ENCODE measurements at places on chromosomes 4 and X. TPM values are rescaled to one million over a fixed set of nuclear protein-coding genes. Genes with fewer than 3 reads are reported as not detected.

DNA sequence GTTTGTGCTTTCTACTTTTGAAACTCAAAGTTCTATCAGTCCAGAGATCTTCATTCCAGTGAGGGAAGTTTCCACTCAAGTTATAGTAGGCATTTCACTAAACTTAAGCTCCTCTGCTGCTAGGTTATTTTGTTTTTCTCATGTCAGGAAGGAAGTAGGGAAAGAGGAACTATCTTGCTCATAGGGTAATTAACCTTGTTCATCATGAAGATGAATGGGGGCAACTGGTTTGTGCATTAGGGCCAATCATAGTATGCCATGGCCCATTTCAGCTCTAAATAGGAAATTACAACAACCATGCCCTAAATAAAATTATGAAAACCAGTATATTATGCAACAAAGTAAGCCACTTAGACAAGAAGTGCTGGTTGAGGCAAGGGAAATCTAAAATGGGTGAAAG lies 804.7 kb upstream of the NDST4 start:
- no peaks in the 10 kb centered on the region for H3K4me1 ChIP-seq
- DNase-seq, result no peak
- H3K27me3 ChIP-seq, result no peaks in the 10 kb centered on the region
- H3K27ac ChIP-seq, result no peak overlapping the region
- H3K36me3 ChIP-seq, result no peaks in the 10 kb centered on the region

GRCh38 chr4:182569561-182569960 lies 326.4 kb downstream of the TENM3 start:
- no peak overlapping the region for H3K27ac ChIP-seq
- no peak overlapping the region for H3K4me3 ChIP-seq
- H3K36me3 ChIP-seq, result no peaks in the 10 kb centered on the region

GRCh38 chrX:56563231-56564161 lies at the start of gene UBQLN2:
TSS of gene UBQLN2 (plus strand) at chrX:56563627. CDS start at chrX:56563874, 247 bp downstream.
- peaks cover 6% of the 10 kb centered on the region for H3K4me1 ChIP-seq
- peak within 1 kb of the TSS; percentile 95 for H3K27ac ChIP-seq
- peak; percentile 76 for DNase-seq
- peaks cover 20% of the 10 kb centered on the region for H3K36me3 ChIP-seq
- H3K27me3 ChIP-seq, result no peaks in the 10 kb centered on the region

The GALNT7 gene
- total RNA-seq, result 14.7 TPM

DNA sequence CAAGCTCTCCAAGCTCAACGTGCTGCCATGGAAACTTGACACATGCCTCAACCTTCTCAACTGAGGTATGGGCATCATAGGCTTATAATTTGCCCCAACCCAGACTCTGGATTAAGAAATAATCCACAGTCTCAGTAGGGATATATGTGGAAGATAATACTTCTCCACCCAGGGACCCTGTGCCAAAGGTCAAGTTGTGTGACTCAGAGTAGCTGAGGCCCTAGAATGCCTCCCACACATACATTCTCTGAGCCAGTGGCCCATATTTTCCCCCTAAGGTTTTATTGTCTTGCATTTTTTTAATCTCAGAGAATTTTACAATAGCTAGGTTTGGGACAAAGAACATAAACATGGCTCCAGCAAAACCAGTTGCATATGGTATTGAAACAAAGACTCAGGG lies 283.1 kb downstream of the IDS start:
- H3K4me1 ChIP-seq, result no peaks in the 10 kb centered on the region
- H3K36me3 ChIP-seq, result no peaks in the 10 kb centered on the region

DNA sequence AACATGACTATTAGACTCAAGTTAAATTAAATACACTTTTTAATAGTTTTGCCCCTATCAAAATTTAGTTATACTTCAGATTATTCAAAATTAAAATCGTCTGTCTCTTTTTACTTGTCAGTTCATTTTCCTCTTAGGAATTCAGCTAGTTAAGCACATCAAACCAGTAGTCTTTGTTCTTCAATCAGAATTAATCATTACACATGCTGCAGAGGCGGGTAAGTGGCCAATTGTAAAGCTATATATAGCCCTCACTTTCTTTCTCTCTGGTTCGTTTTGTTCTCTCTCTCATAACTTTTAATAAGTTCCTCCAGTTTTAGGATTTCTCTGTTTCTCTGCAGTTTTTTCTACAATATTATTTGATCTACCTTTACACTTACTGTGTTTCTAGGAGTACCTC lies 359.1 kb upstream of the PABPC4L start:
- H3K4me1 ChIP-seq, result no peaks in the 10 kb centered on the region
- no peak overlapping the region for H3K27ac ChIP-seq
- DNase-seq, result no peak
- no peaks in the 10 kb centered on the region for H3K36me3 ChIP-seq
- H3K27me3 ChIP-seq, result no peaks in the 10 kb centered on the region

DNA sequence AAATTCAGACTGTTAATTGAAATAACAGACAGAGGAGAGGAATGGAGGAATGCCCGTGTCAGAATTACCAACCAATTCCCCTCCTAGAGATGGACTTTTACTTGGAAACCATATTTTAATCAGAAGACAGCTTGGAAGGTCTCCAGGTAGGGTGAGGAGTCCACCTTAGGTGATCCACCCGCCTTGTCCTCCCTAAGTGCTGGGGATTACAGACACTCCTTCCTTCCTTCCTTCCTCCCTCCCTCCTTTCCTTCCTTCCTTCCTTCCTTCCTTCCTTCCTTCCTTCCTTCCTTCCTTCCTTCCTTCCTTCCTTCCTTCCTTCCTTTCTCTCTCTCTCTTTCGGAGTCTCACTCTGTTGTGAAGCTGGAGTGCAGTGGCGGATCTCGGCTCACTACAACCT lies 328.0 kb downstream of the RAPGEF2 start:
- no peak overlapping the region for H3K27ac ChIP-seq
- H3K4me3 ChIP-seq, result no peak overlapping the region
- DNase-seq, result no peak
- peaks cover 15% of the 10 kb centered on the region for H3K27me3 ChIP-seq
- peaks cover 9% of the 10 kb centered on the region for H3K4me1 ChIP-seq

The THAP9 gene
- 3.8 TPM for total RNA-seq

DNA sequence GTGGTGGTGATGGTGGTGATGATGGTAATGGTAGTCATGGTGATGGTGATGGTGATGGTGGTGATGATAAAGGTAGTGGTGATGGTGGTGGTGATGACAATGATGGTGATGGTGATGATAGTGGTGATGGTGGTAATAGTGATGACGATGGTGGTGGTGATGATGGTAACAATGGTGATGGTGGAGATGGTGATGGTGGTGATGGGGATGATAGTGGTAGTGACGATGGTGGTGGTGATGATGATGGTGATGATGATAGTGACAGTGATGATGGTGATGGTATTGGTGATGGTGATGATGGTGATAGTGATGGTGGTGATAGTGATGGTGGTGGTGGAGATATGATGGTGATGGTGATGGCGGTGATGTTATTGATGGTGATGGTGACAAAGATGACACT lies 108.4 kb upstream of the NKX1-1 start:
- no peak for DNase-seq
- no peaks in the 10 kb centered on the region for H3K4me1 ChIP-seq
- H3K36me3 ChIP-seq, result no peaks in the 10 kb centered on the region
- H3K27me3 ChIP-seq, result peaks cover 10% of the 10 kb centered on the region
- H3K27ac ChIP-seq, result no peak overlapping the region

DNA sequence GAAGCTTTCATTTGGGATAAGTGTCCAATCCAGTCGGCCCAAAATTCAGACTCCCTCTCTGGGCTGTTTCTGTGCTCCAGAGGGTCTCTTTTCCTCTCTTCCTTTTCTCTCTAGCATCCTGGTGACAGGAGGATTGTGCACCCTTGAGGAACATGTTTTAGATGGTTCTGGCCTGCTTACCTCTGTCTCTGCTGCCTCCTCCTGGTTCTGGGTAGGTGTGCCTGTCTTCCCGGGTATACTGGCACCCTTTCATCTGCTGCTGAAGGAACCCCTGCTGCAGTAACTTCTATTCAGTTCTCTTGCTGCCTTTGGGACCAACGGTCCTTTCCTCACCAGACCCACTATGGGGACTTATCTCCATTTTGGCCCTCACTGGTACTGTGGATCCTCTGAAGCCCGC lies 53.2 kb downstream of the HMGB2 start:
- no peak overlapping the region for H3K4me3 ChIP-seq
- no peak for DNase-seq
- H3K27ac ChIP-seq, result no peak overlapping the region

DNA sequence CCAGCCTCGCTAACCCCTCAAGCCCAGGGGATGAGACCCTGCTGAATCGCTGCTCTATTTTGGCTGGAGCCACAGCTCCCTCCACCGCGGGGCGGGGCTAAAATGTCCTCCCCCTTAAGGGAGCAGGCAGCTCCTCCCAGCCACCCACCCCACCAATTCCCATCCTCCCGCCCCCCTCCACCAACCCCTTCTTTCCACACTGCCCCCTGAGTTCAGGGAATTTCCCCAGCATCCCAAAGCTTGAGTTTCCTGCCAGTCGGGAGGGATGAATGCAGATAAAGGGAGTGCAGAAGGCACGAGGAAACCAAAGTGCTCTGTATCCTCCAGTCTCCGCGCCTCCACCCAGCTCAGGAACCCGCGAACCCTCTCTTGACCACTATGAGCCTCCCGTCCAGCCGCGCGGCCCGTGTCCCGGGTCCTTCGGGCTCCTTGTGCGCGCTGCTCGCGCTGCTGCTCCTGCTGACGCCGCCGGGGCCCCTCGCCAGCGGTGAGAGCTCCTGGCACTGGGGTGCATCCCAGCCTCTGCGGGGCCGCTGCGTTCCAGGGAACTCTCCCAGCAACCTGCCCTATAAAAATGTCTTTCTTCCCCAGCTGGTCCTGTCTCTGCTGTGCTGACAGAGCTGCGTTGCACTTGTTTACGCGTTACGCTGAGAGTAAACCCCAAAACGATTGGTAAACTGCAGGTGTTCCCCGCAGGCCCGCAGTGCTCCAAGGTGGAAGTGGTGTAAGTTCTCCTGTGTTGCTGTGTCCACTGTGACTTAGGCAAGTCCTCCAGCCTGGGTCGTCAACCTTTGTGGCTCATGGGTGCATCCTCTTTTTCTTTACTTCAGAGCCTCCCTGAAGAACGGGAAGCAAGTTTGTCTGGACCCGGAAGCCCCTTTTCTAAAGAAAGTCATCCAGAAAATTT lies at the start of gene CXCL6:
Gene CXCL6, plus strand, starts transcription at position 306 of the 907 bp plus-strand sequence. Its CDS starts 73 bp downstream, at position 379.
- H3K27me3 ChIP-seq, result peaks cover 36% of the 10 kb centered on the region
- DNase-seq, result no peak
- H3K27ac ChIP-seq, result no peak within 1 kb of the TSS
- H3K36me3 ChIP-seq, result no peaks in the 10 kb centered on the region

The FREM3 gene
- total RNA-seq, result not detected

GRCh38 chr4:69056921-69057550 lies 39.2 kb upstream of the UGT2B7 start:
- H3K27me3 ChIP-seq, result no peaks in the 10 kb centered on the region
- no peak overlapping the region for H3K4me3 ChIP-seq
- no peak for DNase-seq
- H3K36me3 ChIP-seq, result no peaks in the 10 kb centered on the region
- no peak overlapping the region for H3K27ac ChIP-seq

DNA sequence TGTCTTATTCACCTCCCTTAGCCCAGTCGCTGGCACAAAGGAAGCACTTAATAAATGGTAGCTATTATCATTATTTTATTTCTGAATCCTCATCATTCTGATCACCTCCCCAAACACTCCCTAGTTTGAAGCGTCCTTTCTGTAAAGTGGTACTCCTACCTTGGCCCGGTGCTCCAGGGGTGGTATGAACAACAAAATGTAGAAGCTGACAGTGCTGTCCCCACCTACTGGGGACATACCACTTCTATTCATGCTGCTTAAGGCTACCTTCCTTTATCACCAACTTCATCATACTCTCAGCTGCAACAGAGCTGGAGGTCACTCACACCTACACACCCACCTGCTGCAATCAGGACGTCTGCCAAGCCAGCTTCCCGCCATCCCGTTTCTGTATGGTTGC lies 40.8 kb upstream of the APLN start:
- no peaks in the 10 kb centered on the region for H3K27me3 ChIP-seq
- no peak overlapping the region for H3K27ac ChIP-seq

DNA sequence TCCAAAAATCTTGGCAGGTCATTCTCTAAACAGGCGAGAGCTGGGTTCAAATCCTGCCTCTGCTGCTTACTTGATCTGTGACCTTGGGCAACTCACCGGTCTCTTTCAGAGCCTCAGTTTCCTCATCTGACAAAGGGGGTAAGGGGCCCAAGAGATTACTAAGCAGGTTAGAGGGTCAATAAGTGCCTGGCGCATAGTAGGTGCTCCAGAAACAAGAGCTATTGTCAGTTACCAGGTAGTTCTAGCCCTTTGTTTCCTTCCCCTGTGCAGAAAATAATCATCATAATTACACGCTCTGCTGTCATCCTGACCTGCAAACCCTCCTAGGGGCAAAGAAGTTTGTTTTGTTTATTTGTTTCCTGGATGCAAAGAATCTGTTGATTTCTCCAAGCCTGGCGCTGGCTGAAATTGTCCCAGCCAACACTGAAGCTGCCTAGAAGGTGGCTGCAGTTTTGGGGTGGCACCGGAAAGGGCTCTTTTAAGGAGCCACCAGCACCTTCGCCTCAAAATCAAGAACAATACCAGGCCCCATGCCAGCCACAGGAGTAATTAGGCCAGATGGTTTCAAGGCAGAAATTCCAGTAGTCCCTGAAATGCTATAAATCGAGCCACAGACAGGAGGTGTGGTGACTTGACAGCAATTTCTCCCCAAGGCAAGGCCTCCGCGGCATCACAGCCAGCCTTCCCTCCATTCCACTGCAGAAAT lies 10.2 kb upstream of the KIAA0232 start:
- H3K27me3 ChIP-seq, result no peaks in the 10 kb centered on the region
- no peaks in the 10 kb centered on the region for H3K36me3 ChIP-seq
- H3K4me3 ChIP-seq, result no peak overlapping the region
- H3K4me1 ChIP-seq, result peaks cover 38% of the 10 kb centered on the region
- no peak for DNase-seq
- no peak overlapping the region for H3K27ac ChIP-seq

DNA sequence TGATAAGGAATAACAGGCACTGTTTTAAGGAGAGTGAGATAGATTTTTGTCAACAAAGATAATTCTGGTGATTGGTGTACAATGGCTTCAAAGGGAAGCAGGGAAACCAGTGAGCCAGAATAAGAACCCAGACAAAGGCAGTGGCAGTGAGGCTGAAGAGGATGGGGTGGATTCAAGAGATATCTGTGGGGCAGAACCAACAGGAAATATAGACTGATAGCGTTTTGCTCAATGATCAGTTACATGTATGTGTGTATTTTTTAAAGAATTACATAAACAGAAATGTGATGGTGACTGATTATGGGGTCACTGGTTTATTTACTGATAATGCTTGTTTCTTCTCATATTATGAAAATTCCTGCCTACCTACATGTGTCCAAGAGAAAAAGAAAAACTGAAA lies 66.4 kb downstream of the AMMECR1 start:
- no peak overlapping the region for H3K27ac ChIP-seq
- no peak overlapping the region for H3K4me3 ChIP-seq
- no peak for DNase-seq
- peaks cover 11% of the 10 kb centered on the region for H3K36me3 ChIP-seq
- no peaks in the 10 kb centered on the region for H3K27me3 ChIP-seq

The PALLD gene
- total RNA-seq, result 0.94 TPM
